Lung (tissue), 17 donors: ENCODE measurements at places on chromosomes 4 and X.
A peak's percentile ranks its signal among the peaks of the same experiment; 100 is the strongest.

DNA sequence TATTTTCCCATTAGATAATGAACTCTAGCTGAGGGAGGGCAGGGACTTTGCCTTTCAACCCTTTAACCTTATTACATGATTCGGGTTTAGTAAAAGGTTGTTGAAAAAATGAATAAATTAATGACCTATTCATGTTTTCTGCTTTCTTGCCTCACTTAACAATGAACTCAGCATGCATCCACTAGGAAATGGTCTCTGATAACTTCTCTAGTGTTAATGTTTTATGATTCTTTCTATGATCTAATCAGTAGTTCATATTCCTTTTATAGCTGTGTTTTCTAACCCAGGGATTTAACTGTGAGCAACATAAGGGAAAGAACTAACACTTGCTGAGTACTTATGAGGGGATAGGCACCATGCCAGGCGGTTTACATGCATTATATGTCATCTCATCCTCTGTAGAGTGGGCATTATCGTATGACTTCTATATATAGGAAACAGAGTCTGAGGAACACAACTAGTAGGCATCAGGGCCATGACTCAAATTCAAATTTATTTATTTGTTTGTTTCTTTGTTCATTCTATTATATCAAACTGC, 236.7 kb upstream of the MAB21L2 start:
- DNase-seq: no peak

- DNase-seq: no peak
Observed at GRCh38 chr4:128583753-128584712, 225.5 kb upstream of the JADE1 start.

GRCh38 chr4:61532336-61533000, 332.3 kb downstream of the ADGRL3 start:
- DNase-seq: peak; percentile 88

DNA sequence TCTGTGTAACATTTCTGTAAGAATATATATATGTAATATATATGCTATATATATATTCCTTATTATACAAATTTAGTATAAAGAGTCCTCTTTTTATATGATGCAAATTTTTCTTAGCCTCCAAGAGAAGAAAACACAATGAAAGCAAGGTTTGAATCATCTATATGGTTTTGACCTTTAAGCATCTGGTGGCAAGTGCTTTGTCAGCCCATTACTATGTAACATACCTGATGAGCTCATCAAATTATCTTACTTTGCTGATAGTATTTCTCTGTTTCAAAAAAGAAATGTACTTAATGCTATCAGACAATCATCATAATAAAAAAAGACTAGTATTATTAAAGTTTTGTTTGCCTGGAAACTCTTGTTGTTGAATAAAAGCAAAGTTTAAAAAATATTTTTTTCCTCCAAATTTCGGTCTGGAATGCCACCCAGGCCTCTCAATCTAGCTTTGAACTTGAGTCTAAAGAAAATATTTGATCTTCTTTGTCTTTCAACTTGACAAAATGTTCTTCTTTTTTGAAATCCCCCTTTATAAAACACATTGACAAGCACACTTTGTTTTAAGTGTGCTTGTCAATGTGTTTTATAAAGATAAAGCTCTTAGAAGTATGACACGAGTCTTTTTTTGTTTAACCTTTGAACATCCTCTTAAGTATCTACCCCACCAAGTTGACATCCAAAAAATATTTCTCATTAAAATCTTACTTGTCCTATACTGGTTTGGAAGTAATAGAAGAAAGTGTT, 26.2 kb downstream of the ZNF330 start:
- DNase-seq: no peak

DNA sequence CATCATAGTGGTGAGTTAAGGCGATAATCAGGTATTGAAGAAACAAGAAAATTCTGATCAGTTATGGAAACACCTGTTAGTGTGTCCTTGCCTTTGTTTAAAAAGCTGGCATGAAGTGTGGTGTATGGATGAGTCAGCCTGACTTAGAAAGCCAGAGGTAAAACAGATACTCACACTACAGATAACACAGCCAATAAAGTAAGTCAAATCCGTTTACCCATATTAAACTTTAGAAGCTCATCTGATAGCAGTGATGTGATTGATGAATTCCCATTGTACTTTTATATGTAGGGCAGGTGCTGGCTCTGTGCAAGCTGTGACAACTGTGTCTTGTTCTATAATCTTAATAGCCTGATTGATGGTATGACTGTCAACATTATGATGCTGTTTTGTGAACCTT, 1392.7 kb upstream of the IGFBP7 start:
- DNase-seq: no peak

GRCh38 chrX:77788050-77788449, 2.0 kb upstream of the ATRX start:
- DNase-seq: peak; percentile 44

DNA sequence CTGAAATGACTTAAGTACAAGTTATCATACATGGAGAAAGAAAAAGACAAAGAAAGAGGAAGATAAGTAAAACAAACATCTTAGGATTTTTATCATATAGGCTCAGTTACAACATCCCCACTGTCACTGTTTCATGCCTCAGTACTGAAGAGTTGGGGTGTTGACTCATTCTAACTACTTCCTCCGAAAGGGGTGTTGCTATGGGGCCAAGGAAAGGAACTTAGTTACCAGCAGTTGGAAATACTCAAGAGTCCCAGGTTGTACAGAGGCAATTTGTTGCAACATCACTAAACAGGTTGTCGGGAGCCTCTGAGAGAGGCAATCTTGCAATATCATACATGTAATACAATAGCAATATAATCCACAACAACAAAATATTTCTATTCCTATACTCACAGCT, 1264.7 kb downstream of the PCDH7 start:
- no peak for DNase-seq

- no peak for DNase-seq
Observed at GRCh38 chr4:171612907-171613306, 200.3 kb upstream of the GALNTL6 start.

DNA sequence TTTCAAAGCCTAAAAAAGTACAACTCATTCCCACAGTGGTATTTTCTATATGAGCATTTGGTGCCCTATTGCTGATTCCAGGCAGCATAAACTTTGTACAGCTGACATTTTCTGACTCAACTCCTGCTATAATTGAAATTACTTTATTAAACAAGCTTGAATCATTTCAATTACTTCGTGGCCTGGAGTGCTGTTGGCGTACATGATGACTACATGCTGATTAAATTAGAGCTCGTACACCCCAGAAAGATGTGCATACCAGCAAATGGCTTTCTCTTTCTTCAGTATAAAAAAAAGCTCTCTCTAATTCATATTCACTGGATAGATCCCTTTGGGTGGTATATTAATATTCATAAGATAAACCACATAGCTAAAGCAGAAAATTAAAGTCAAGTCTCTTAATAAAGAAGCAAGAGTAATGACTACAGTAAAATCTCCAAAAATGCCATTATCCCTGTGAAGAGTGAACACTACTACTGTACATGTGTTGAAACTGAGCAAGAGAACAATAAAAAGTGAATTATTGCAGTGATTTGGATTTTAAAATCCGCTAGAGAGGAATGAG, 245.0 kb upstream of the IGFBP7 start:
- DNase-seq: no peak

- no peak for DNase-seq
Observed at GRCh38 chr4:42654631-42655268, 2.2 kb downstream of the ATP8A1 start.

GRCh38 chr4:185167234-185167633, 24.2 kb downstream of the SLC25A4 start:
- DNase-seq: no peak

DNA sequence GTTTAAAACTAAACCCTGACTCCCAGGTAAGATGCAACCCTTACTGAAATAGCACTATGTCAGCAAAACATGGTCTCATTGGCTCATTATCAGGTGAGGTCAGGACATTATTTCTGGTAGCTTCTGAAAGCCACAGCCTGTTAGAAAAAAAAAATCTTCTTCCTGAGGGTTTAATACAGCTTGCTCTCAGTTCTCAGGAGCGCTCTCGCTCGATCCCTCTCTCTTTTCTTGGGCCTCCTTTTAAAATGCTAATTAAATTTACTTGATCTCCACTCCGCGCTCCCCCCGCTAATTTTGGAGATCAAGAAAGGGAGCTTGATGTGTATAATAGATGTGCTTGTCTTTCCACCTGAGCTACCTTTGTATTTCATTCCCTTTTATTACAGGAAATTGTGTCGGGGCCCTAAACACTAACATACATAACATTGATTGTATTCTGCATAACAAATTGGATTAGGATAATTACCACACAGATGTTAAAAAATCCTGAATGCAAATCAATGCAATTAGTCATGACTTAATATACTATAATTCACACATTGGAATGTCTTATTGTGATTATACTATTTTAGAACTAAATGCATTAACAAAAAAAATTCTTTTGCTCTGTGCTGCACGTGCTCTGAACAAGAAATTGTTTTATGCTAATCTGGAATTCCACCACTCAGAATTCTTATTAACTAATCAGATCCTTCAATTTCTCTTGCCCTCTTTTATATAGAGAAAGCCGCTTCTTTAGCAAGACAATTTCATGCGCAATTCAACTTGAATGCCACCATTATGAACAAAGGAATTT, 101.6 kb upstream of the TEX13D start:
- DNase-seq: no peak

- peak; percentile 74 for DNase-seq
Observed at GRCh38 chr4:3880615-3881120, 114.5 kb downstream of the ADRA2C start.

DNA sequence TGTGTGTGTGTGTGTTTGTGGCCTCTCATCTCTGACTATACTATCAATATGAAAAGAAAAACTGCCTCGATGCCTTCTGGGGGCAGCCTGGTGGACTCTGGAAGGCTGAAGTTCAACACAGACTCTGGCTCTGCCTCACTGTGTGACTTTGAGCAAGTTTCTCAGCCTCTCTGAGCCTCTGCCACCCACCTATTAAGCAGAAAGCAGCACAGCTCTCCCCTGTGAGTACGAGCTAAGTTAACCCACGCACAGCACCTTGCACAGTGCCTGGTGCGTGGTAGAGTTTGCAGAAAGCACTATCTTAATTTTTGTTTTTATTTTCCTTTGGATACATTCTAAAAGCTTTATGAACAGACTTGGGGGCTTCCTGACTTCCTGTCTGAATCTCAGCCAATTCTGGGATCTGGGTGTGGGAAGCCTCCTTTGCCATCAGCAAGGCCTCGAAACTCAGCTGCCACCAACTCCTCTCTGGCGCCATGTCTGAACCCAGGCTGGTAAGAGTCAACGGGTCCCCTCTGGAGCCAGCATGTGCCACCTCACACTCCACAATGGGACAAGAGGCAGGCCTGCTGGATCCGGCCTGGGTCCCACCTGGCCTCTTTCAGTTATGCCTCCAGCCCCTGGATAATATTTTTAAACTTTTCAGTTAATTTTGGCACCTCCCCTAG, 57.3 kb downstream of the JAKMIP1 start:
- no peak for DNase-seq

- no peak for DNase-seq
Observed at GRCh38 chr4:174107746-174108354, 175.6 kb downstream of the FBXO8 start.

DNA sequence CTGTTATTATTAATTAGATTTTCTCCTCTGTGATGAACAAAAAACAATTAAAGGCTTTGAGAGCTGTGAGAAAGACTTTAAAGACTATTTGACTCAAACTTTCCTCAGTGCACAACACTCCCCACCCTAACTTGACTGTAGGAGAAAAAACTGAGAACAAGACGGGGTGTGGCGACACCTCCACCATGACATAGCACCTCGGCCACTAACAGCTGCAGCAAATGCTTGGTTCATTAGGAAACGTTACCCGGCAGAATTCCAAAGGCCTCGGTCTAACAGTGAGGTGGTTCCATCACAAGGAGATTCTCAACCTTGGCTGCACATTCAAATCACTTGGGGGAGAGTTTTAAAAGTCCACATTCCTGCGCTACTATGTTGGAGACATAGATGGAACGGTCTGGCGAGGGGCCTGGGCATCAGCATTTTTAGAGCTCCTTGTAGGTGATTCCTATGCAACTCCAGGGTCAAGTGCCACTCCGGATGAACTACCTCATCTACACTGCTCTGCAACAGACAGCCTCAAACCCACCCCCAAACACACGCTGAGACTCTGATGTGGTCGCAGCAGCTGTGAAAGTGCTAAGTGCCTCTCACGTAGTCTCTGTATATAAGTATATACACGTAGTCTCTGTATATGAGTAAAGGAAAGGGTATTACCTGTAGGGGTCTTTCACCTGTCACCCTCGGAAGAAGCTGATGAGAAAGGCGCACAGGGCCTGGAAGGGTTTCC, 1.0 kb downstream of the FGFBP2 start:
- DNase-seq: no peak

- DNase-seq: no peak
Observed at GRCh38 chr4:152079543-152080293, 318.9 kb upstream of the GATB start.

- DNase-seq: no peak
Observed at GRCh38 chrX:150616863-150617198, 48.4 kb downstream of the MTM1 start.

DNA sequence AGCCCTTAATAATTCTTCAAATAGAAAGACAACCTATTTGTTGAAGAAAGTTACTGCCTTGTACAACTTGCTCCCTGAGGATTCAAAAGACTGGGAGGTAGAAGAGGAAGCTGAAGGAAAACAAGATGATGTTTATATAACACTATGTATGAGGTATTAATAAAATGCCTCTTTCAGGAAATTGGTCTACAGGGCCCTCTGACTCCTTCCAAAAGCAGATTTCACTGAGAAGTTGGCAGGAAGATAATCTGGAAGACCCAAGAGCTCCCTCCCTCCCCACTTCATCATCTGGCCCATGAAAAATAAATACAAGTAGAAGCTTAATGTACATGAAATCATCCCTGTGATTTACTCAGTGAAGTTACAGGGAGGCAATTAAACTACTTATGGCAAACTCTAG, 107.5 kb upstream of the MAGEC2 start:
- DNase-seq: peak; percentile 13

- no peak for DNase-seq
Observed at GRCh38 chr4:163372029-163372428, 28.3 kb downstream of the NPY5R start.

GRCh38 chrX:77922787-77923186, 12.3 kb downstream of the ATP7A start:
- no peak for DNase-seq
